ENCODE measurements at places on chromosomes 16 and 17. TPM values are rescaled to one million over a fixed set of nuclear protein-coding genes. Genes with fewer than 3 reads are reported as not detected.

GRCh38 chr16:1630450-1631213 is 18.5 kb downstream of the CRAMP1 start:
- H3K4me1 ChIP-seq, result no peaks in the 10 kb centered on the region
- H3K4me3 ChIP-seq, result no peak overlapping the region
- no peak overlapping the region for H3K27ac ChIP-seq
- peaks cover 9% of the 10 kb centered on the region for H3K36me3 ChIP-seq
- DNase-seq, result no peak

DNA sequence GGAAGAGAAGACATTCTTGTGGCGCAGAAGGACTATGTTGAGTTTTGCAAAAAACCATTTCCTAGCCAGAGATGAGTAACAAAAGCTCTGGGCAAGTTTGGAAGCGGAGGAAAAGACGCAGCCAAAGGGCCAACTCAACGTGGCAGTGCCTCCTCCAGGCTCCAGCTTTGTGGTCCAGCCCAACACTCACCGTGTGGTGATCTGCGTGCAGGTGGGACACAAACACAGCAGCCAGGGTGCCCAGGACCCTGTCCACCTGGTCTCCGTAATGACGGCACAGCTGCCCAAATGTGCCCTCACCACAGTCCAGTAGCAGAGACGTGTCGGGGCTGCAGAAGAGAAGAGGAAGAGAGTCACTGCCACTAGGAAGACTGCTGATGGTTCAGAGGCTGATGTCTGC is 21.5 kb downstream of the ELAC2 start:
- no peak overlapping the region for H3K27ac ChIP-seq
- H3K36me3 ChIP-seq, result peaks cover 83% of the 10 kb centered on the region
- H3K4me3 ChIP-seq, result no peak overlapping the region
- H3K27me3 ChIP-seq, result no peaks in the 10 kb centered on the region
- no peak for DNase-seq
- H3K4me1 ChIP-seq, result no peaks in the 10 kb centered on the region

The SAMD14 gene
- polyA plus RNA-seq, result 2.1 TPM

DNA sequence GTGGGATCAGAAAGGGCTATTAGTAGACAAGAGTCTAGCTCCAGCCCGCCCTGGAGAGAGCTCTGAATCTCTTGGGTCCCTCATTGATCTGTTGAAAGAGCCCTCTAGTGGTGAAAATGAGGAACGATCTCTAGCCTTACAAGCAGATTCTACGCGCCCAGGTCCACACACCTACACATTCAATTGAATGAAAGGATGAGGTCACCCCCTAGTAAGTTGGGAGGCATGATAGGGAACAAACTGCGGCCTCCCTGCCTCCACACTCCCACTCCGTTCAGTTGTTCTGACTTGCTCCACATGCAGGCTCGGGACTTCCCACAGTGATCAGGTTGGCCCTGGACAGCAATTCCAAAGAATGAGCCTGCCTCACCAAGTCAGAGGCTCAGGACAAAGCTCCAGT is 2.9 kb upstream of the CACNG3 start:
- H3K27me3 ChIP-seq, result peaks cover 2% of the 10 kb centered on the region
- no peaks in the 10 kb centered on the region for H3K4me1 ChIP-seq
- H3K27ac ChIP-seq, result no peak overlapping the region
- peak; percentile 55 for DNase-seq
- H3K36me3 ChIP-seq, result no peaks in the 10 kb centered on the region

- H3K4me1 ChIP-seq, result no peaks in the 10 kb centered on the region
- H3K27me3 ChIP-seq, result peaks cover 39% of the 10 kb centered on the region
- no peak overlapping the region for H3K27ac ChIP-seq
- no peak overlapping the region for H3K4me3 ChIP-seq
- no peaks in the 10 kb centered on the region for H3K36me3 ChIP-seq
Measured at GRCh38 chr16:58459344-58460218, 40.4 kb upstream of the NDRG4 start.

Data from small intestine (tissue), 16 donors.